ENCODE measurements at places on chromosomes 12 and 14. TPM values are rescaled to one million over a fixed set of nuclear protein-coding genes. Genes with fewer than 3 reads are reported as not detected.

DNA sequence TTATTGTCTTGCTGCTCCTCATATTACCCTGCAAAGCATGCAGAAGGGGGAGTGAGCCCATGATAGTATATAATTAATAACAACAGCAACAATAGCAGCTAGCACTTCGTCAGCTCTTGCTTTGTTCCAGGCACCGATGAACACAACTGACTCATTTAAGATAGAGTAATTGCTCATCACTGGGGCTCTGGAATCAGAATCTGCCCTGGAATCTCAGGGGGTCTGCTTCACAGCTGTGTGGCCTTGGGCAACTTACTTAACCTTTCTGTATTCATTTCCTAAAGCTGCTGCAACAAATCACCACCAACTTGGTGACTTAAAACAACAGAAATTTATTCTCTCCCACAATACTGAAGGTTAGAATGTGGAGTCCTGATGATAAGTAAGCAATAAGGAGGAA, 55.0 kb upstream of the PSMC1 start:
- H3K27ac ChIP-seq = no peak overlapping the region
- no peak overlapping the region for H3K4me3 ChIP-seq
- no peaks in the 10 kb centered on the region for H3K36me3 ChIP-seq
- H3K27me3 ChIP-seq = no peaks in the 10 kb centered on the region
- no peaks in the 10 kb centered on the region for H3K4me1 ChIP-seq

The RFC5 gene
- total RNA-seq = 9.4 TPM

DNA sequence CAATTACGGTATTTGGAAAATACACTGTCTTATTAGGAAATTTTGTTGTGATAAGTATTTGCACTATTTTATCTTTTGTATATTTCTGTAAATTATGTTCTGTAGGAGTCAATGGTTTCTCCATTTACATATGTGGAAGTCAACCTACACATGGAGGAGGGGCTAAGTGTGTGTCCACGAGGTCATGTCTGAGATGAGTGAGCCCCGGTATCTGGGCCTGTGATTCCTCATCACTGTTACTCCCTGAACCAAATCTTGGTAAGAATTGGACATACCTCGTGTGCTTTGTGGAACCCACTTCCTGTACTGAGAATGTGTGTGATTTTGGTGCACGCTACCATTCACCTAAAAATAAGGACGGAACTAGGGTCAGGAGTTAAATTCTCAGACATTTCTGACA, 1105.5 kb downstream of the TMEM121 start:
- H3K27ac ChIP-seq = no peak overlapping the region
- H3K36me3 ChIP-seq = no peaks in the 10 kb centered on the region
- no peak for DNase-seq

The CLEC2A gene
- total RNA-seq = not detected

DNA sequence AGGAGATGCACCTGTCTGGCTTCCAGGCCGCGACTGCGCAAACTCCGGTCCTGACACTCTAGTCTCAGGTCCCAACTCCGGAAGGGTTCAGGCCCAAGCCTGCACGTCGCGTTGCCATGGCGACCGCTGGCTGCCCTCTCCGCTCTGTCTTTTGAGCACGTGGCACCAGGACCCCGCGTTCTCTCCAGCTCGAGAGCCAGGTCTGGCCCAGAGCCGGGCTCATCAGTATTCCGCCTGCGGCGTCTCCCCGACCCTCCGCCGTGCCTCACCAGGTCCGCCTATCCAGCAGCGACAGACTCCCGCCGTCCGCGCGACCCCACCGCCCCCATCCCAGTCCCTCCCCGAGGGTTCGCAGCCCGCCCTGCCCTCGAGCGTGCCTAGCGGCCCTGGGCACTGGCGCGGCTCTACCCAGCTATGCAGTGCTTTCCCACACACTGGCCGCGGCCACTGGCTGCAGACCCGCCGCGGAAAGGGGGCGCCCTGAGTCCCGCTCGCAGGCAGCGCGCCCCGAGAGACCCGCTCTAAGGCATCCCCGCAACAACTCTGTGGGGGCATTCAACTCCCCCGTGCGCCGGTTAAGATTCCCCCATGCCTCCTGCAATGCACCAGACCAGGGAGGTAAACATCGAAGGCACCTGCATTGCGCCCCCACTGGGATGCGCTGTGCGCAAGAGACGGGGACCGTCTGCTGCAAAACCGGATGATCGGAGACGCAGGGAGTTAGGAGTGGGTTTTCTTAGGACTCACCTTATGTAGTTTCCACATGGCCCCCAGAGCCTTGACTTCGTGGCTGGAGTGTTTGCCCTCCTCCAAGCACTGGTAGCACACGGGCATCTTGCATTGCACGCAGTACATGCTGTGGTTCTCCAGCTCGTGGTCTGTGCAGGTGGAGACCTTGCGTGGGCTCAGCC, 1.3 kb downstream of the TRIM9 start:
- H3K36me3 ChIP-seq = no peaks in the 10 kb centered on the region
- H3K4me1 ChIP-seq = peaks cover 16% of the 10 kb centered on the region
- H3K4me3 ChIP-seq = peak overlapping the region; percentile 63
- H3K27ac ChIP-seq = no peak overlapping the region

The CD69 gene
- total RNA-seq = 3.2 TPM

The SLCO1C1 gene
- total RNA-seq = 0.37 TPM

The C14orf39 gene
- total RNA-seq = not detected

DNA sequence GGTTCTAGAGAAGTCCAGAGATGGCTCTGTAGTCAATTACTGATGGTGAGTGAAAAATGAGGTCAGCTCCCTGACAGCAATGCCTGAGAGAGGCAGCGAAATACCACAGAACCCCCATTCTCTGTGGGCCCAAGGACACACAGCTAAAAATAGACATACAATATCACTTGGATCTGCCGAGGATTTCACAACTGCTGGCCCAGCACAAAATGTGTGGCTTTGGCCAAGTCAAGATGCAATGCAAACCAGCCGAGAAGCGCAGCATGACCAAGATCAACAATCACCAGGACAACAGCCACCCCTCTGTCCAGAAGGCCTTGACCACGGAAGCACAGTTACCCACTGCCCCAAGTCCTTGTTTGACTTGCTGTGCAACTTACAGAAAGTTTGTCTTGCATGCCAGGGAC, 52.2 kb downstream of the CKAP4 start:
- no peak overlapping the region for H3K4me3 ChIP-seq
- no peaks in the 10 kb centered on the region for H3K4me1 ChIP-seq
- H3K27ac ChIP-seq = no peak overlapping the region
- no peaks in the 10 kb centered on the region for H3K36me3 ChIP-seq
- peak; percentile 27 for DNase-seq
- no peaks in the 10 kb centered on the region for H3K27me3 ChIP-seq

- H3K27me3 ChIP-seq = no peaks in the 10 kb centered on the region
- H3K4me3 ChIP-seq = peak overlapping the region; percentile 58
- peak overlapping the region; percentile 94 for H3K27ac ChIP-seq
- no peaks in the 10 kb centered on the region for H3K36me3 ChIP-seq
Observed at GRCh38 chr12:108732489-108733229, 1.3 kb upstream of the CORO1C start.
